Bladder microvascular endothelial cell (primary cell): ENCODE measurements at places on chromosomes 16 and 17. TPM values are rescaled to one million over a fixed set of nuclear protein-coding genes. Genes with fewer than 3 reads are reported as not detected.

Gene KRT16
- total RNA-seq: 0.19 and 0.65 TPM in 2 replicates

Gene TBC1D3C
- total RNA-seq: not detected in 2 replicates

Gene SLFN12L
- 0.16 and 0.25 TPM in 2 replicates for total RNA-seq

Gene SLC38A8
- not detected in 2 replicates for total RNA-seq

Gene AIPL1
- not detected in 2 replicates for total RNA-seq

Gene CBFA2T3
- total RNA-seq: under 0.01 and 0.06 TPM in 2 replicates

Gene TBC1D3
- total RNA-seq: not detected in 2 replicates

Gene CCT6B
- 0.16 and 0.25 TPM in 2 replicates for total RNA-seq

Gene FOXO3B
- 1.3 and 2.0 TPM in 2 replicates for total RNA-seq

Gene MRPL28
- total RNA-seq: 61.0 and 77.7 TPM in 2 replicates

Gene DNAH17
- under 0.01 and 0.06 TPM in 2 replicates for total RNA-seq

Gene KRT28
- total RNA-seq: not detected in 2 replicates

Gene TBC1D26
- 0.38 TPM in 1 of 2 replicates, not detected in the other for total RNA-seq

Gene SRCAP
- total RNA-seq: 20.4 and 51.7 TPM in 2 replicates

Gene SALL1
- total RNA-seq: not detected in 2 replicates

Gene CORO6
- 1.1 and 2.5 TPM in 2 replicates for total RNA-seq

Gene TM4SF5
- not detected in 2 replicates for total RNA-seq

Gene C17orf78
- not detected in 2 replicates for total RNA-seq

Gene NPIPA3
- total RNA-seq: 0.16 and 1.3 TPM in 2 replicates

Gene SMIM36
- not detected in 2 replicates for total RNA-seq

Gene TAT
- total RNA-seq: not detected in 2 replicates

Gene ALDH3A1
- 0.38 and 0.65 TPM in 2 replicates for total RNA-seq

Gene CACNA1H
- total RNA-seq: 0.31 and 1.1 TPM in 2 replicates
